Stimulated activated CD4-positive, alpha-beta T cell treated with anti-CD3 and anti-CD28 coated beads, Interleukin-12 subunit alpha, Interleukin-12 subunit beta, amount 100 ng/mL, for 24 hours (primary cell): ENCODE measurements at places on chromosomes 4 and X.
A peak's percentile ranks its signal among the peaks of the same experiment; 100 is the strongest.

GRCh38 chr4:105755375-105755774 lies 46.8 kb downstream of the GSTCD start:
- DNase-seq = no peak

GRCh38 chr4:124708517-124709300 lies 3.8 kb downstream of the ANKRD50 start:
- DNase-seq = no peak

- DNase-seq = no peak
Measured at GRCh38 chr4:21092531-21092930, 392.3 kb downstream of the PACRGL start.

DNA sequence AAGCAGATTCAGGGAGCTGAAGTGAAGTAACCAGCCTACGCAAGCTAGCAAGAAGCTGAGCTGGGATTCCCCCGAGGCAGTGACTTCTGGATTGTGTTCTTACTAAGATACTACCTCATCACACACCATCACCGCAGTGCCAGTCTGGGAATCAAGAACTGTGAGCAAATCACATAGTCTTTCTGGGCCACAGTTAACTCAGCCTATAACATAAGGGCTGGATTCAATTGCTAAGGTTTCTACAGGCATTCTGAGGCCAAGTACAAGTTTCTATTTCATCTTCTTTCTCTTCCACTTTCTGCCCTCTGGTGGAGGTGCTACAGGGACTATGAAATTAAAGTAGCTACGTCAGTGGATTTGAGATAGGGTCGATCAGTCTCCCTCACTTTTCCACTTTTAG lies 1.4 kb upstream of the CORIN start:
- peak; percentile 32 for DNase-seq

DNA sequence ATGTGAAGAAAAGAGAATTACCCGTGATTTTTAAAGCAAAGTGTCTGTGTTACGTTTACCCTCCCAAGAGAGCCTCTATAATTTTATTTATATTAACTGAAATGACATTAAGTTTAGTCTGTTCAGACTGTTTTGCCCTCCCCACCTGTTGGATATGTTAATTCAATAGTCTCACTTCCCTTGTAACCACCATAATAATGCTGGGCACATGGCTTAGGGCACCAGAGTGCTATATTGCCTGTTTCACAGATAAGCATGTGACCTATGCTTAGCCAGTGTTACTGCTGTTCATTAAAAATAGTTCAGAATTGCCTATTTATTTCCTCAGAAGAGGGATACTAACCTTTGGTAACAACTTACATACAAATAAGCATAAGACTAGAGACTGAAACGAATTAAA lies 446.2 kb downstream of the FAT4 start:
- no peak for DNase-seq

DNA sequence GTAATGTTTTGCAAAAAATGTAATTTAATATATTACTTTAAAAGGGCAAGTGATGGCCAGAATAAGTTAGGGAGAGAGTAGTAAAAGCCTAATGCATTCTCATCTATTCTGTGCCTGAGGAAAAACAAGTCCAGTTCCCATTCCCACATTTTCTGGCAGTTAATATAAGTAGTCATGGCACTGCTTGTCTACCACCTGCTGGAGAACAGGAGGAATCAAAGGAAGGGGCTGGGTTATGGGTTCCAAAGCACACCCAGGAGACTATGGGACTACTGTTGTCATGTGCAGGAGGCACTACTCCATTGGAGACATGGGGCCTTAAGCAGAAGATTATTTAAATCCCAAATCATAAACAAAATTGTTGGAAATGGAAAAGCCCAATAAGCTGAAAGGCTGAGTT lies 2618.6 kb downstream of the ARAP2 start:
- DNase-seq = no peak

- no peak for DNase-seq
Measured at GRCh38 chr4:648579-649292, 23.4 kb downstream of the PDE6B start.

DNA sequence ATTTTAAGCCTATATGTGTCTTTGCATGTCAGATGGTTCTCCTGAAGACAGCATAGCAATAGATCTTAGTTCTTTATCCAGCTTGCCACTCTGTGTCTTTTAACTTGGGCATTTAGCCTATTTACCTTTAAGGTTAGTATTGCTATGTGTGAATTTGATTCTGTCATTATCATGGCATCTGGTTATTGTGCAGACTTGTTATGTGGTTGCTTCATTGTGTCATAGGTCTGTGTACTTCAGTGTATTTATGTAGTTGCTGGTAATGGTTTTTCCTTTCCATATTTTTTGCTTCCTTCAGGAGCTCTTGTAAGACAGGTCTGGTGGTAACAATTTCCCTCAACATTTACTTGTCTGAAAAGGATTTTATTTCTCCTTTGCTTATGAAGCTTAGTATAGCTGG lies 1443.5 kb downstream of the FAM133A start:
- no peak for DNase-seq

DNA sequence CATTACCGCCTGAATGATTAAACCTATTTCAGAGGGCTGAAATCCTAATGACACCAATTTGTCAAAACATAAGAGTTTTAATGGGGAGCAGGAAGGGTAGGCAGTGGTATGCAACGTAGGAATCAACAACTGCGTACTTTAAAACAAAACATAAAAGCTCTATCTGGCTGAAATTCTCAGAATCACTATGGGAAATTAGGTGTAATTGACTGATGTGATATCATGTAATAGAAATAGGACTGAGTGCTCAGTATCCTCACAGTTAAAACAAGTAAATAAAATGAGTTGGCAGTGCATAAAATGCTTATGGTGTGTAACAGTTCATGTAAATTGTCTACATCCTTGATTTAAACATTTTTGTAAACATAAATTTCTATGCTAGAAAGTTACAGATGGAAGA lies 13.6 kb upstream of the IGSF1 start:
- DNase-seq = no peak
